MG63 (cell line): ENCODE measurements at places on chromosomes 7 and 10. TPM values are rescaled to one million over a fixed set of nuclear protein-coding genes. Genes with fewer than 3 reads are reported as not detected.
A peak's percentile ranks its signal among the peaks of the same experiment; 100 is the strongest.

SERPINE1 gene
- total RNA-seq, result 59.2 and 73.4 TPM in 2 replicates

VAX1 gene
- total RNA-seq, result not detected in 2 replicates

C10orf90 gene
- total RNA-seq, result not detected in 2 replicates

SLC29A4 gene
- 2.7 and 4.4 TPM in 2 replicates for total RNA-seq

NPC1L1 gene
- total RNA-seq, result 0.07 TPM in 1 of 2 replicates, not detected in the other

DNA sequence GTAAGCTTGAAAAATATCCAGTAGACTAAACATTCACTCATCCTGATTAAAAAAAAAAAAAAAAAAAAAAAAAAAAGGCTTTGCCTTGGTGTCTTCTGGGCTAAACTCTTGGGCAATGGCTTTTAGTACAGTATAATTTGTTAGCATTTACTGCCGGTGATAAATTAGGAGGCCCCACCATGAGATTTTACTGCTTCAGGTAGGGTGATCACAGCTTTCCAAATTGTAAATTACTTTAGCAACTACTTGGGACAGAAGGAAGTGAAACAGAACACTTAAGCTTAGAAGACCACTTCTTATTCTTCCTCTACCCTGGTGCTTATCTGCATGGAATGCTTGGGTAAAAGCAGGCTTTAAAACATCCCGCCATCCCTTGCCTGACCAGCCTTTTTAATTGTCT lies 152.1 kb downstream of the HIBADH start:
- no peak for DNase-seq

DNA sequence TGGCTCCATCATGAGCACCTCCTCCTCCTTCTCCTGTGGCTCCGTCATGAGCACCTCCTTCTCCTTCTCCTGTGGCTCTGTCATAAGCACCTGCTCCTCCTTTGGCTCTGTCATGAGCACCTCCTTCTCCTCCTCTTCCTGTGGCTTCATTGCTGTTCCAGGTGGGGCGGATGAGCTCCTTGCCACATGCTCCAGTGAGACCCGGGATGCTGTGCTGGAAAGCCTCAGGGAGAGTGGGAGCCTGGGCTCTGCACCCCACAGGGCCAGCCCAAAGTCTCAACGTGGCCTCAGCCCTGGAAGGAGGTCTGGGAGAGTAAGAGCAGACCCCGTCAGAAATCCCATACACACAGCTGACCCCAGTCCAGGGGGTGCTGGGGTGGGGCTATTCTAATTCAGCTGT lies 380.7 kb downstream of the TCERG1L start:
- no peak for DNase-seq

DNA sequence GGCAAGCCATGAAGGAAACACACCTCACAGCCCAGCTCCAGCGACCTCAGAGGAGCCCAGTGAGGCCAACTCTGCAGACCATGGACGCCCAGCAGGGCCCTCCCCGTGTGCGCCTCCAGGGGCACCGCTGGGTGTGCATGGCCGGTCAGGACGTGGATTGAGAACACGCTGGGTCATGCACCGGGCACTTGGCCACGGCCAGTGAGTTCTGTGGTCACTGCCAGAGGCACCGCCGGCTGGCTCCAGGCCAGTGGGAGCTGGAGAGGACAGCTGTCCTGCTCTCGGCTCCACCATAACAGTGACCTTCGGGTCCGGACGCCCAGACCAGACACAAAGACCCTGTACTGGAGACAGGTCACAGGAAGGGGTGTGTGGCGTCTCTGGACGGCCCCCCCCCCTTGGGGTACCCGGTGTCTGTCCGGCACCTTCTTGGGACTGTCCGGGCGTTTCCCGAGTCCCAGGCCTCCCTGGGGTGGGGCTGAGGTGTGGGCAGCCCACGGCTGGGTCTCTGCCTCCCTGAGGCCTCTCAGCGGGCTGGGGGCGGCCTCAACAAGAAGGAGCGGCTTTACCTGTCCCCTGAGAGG lies 50.4 kb upstream of the NKX6-2 start:
- no peak for DNase-seq

DNA sequence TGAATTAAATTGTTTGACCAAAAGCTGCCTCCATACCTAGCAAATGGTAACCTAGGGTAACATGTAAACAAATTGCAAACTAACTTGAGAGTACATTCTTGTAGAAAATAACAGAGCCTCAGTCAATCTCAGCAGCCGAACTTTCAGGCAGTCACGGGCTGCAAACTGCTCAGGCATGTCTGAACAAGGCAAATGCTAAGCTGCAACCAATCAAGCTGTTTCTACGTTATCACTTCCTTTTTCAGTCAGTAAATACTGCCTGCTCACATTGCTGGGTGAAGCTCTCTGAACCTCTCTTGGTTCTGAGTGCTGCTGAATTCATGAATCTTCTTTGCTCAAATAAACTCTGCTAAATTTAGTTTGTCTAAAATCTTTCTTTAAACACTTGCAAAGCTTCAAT lies 1212.4 kb downstream of the SORCS1 start:
- DNase-seq, result no peak

DNA sequence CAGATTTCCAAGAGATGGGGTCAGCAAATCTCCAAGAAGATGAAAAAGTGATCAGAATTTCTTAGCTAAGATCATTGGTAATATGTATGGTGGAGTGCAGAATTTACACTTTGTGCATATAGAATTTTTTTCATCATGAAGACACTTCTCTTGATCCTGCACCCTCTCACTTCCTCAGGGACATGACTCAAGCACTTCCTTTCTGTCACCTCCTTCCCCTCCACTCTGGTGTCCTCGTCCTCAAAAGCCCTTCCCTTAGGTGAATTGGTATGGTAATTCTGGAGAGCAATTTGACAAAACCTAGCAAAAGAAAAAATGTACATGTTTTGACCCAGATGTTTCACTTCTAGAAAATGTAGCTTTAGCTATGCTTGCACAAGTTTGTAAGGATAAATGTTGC lies 18.1 kb downstream of the CALN1 start:
- DNase-seq, result no peak

- DNase-seq, result peak; percentile 45
These were observed 1.6 kb upstream of the COL13A1 start for GRCh38 chr10:69800109-69800508.

- DNase-seq, result no peak
These were observed 54.2 kb downstream of the DIP2C start for GRCh38 chr10:635088-635861.

- no peak for DNase-seq
These were observed 612.6 kb downstream of the AUTS2 start for GRCh38 chr7:70210936-70211310.

DNA sequence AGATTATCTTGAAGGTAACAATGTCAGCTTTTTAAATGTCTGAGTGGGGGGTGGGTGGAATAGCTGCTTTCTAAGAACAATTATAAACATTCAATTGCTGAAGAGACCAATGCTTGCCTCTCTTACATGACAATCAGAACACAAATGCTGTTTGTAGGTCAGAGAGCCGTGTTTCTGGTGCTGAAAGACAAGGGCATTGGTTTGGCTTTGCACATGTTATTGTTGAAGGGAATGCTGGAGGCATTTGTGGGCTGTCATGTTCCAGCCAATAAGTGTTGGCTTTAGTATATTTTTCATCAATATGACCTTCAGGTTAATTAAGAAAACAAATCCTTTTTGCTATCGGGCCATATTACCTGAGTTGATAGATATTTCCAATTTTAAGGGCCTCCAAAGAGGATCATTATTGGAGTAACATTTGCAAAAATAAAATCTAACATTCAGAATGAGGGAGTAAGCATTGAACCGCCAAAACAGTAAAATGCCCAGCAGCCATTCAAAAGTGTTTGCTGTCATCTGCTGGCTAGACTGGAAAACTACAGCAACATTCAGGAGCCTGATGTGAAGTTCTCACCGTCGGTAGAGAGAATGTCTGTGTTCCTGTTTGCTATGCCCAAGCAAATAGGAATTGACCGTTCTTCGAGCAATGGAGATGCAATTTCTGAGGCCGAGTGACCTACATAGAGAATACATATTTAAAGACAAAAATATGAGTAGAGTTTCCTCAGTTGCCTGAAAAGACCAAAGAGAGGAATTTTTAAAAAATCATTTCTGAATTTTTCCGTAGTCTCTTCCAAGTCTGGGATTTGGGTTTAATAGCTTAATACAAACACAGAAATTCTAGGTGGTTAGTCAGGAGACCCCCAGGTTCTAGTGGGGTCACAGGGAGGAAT lies 118.9 kb downstream of the APBB1IP start:
- no peak for DNase-seq

DNA sequence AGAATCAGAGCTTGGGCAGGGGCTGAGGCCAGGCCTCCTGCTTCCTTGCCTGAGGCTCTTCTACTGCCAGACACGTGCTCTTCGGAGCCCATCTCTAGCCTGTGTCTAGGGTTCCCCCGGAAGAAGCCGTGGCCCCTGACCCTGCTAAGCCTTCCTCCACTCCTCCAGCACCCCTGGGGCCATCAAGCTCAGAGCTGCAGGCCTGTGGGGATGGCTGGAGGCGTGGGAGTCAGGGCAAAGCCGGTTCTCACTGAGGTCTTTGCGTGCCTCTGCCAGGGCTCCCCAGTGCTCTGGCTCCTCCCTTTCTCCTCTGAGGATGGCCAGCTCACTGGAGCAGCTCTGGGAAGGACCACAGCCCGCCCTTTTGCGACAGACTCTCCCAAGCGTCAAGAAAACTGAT lies 34.4 kb downstream of the GHRHR start:
- DNase-seq, result no peak

DNA sequence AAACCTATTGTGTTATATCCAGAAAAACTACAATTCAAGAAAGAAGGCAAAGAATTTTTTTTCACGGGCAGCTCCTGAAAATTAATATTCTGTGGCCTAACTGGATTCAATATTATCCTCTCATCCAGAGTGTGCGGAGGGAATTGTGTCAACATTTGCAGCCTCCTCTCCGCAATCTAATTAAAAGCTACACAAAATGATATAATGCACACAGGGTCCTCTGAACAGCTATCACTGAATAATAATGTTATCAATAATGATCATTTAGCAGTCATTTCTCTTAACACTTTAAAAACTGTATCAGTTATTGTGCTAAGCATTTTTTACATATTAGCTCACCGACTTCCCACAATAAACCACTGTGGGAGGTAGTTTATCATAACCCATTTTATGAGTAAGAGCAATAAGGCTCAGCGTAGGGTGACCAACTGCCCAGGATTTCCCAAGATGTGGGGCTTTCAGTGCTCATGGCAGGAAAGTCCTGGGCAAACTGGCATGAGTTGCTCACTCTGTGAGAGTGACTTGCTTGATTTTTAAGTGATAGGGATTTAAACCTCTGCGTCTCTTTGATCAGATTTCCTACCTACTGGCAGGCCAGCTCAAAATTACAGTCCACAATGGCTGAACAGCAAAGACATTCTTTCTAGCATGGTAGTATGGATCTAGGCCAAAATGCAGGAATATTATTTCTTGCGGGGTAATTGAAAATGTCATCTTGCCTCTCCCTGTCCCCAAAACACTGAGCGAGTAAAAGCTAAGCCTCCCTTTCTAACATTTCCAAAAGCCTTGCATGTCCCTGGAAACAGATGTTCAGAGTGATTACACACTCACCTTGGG lies 65.7 kb downstream of the AOAH start:
- DNase-seq, result peak; percentile 87

DNA sequence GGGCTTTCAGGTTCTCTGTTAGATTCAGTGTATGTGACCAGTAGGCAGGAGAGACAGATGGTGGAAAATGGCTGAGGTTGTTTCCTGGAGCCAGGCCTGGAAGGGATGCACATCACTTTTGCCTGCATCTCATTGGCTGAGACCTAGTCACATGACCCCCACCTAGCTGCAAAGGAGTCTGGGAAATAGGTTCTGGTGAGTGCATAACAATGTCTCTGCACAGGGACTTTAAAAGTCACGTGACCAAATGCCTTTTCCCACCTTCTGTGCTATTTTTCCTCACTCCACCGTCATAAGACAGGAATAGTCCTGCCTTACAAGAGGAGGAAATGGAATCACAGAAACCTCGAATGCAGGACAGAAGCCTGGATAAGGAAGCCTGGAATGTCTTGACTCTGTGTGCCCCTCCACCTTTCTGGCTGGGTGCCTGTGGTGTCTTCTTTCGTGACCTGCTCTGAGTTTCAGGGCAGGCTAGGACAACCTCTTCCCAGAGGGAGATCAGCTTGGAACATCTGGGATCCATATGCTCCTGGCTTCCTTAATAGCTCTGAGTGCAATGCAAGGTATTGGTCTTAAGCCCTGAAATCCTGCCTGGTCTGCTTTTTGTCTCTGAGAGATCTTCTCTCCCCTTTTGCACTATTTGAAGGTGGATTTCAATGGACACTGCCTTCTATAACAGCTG lies 139.9 kb upstream of the ZNF438 start:
- DNase-seq, result no peak

GRCh38 chr7:128833148-128833945 lies 3.1 kb downstream of the FLNC start:
- DNase-seq, result peak; percentile 87

DNA sequence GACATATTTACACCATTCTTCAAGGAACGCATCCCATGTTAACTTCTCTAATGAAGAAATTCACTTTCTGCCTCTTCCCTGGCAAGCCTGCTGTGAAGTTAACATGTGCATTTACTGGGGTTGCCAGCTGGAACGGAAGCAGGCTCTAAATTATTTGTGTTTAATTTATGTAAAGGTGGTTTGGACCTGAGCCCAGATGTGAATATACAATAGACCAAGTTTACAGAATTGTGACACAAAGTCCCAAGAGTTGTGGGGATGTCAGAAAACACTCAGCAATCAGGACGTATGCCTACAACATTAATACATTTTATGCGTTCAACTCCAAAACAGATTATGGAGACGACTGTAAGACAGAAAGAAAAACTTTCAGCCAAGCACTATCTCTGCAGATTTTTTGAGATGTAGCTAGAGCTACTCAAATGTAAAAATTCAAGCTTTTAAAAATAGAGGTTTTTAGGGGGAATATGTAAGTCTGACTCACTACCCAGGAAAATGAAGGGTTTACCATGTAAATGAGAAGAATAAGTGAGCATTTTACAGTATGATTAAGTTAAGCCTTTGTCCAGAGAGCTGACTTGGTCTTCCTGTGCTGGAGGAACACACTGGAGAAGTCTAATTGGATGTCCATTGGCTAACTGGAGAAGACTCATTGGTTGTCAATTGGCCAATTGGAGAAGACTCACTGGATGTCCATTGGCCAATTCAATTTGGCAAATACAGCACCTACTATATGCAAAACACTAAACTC lies 19.5 kb downstream of the NRP1 start:
- peak; percentile 21 for DNase-seq

- no peak for DNase-seq
These were observed 41.2 kb downstream of the SPAG6 start for GRCh38 chr10:22386503-22386902.

DNA sequence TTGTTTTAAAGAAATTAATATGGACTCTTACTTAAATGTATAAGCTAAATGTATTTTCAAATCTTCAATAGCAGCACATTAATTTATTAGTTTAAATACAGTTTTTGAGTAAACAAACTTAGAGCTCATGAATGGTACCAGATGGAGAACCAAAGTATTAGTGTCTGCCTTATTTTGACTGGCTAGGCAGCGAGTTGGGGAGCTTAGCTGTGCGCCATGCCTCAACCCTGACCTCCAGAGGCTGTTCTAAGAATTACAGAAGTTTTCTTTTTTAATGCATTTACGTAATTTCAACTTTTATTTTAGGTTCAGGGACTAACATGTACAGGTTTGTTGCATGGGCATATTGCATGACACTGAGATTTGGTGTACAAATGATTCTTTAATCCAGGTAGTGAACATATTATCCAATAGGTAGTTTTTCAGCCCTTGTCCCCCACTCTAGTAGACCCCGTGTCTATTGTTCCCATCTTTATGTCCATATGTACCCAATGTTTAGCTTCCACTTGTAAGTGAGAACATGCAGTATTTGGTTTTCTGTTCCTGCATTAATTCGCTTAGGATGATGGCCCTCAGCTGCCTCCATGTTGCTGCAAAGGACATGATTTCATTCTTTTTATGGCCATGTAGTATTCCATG lies 166.8 kb downstream of the IQUB start:
- DNase-seq, result no peak

GRCh38 chr7:51786284-51786683 lies 469.7 kb upstream of the COBL start:
- no peak for DNase-seq
